ENCODE measurements at places on chromosomes 1 and 21. TPM values are rescaled to one million over a fixed set of nuclear protein-coding genes. Genes with fewer than 3 reads are reported as not detected.

CRP gene
- polyA plus RNA-seq, result not detected

ZNF496 gene
- 32.9 TPM for polyA plus RNA-seq

VHLL gene
- polyA plus RNA-seq, result not detected

DNA sequence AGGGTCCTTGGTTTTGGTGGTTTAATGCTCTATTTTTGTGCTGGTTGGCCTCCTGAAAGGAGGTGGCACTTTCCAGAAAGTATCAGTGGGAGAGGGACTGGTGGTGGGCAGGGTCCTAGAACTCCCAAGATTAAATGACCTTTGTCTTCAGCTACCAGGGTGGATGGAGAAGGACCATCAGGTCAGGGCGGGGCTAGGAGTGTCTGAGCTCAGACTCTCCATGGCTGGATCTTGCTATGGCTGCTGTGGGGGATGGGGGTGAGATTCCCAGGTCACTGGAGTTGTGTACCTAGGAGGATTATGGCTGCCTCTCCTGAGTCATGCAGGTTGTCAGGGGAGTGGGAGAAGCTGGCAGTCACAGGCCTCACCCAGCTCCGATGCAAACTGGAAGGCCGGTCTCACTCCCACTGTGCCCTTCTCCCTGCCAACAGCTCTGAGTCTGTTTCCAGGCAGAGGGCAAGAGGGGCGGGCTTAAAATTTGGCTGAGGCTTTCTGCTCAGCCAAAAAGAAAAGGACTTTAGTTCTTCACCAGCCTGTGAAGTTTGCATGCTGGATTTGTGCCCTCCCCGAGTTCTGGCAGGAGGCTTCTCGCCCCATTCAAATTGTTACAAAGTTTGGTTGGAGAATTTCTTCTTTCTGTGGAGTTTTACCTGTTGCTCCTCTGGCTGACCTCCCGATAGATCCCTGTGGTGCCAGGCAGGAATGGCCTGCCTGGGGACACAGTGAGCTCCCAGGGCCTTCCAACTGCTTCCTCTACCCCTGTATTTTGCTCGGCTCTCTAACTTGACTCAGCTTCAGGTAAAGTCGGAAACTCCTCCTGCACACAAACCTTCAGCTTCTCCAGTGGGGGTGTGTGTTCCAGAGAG is 13.1 kb upstream of the KYAT3 start:
- no peak for DNase-seq

DNA sequence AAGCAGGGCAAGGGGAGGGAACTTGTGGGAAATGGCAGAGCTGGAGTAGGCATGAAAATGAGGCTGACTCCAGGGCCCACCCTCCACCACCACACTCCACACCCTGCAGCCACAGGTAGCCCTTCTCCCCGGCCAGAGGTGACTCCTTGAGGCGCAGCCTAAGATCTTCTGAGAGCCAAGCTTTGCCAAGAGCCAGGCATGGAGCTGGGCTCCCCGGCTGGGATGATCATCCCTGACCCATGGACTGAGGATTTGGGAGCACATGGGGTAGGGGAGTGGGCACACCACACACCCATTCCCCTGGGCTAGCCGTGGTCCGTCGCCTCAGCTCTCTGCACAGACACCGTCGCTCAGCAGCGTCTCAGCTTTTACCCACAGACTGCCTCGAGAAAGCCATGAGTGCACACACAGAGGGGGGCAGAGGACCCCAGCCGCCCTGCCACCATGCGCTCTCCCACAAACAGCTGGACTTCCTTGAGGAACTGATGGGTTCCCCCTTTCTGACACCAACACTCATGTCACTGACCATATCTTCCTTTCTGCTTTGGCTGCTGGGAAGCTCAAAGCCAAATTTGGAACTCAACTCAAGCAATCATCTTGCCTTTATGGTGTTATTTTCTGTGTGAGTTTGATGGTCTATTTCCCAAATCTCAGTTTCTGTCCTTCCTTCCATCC is 123.6 kb upstream of the RUNX3 start:
- DNase-seq, result no peak

DNA sequence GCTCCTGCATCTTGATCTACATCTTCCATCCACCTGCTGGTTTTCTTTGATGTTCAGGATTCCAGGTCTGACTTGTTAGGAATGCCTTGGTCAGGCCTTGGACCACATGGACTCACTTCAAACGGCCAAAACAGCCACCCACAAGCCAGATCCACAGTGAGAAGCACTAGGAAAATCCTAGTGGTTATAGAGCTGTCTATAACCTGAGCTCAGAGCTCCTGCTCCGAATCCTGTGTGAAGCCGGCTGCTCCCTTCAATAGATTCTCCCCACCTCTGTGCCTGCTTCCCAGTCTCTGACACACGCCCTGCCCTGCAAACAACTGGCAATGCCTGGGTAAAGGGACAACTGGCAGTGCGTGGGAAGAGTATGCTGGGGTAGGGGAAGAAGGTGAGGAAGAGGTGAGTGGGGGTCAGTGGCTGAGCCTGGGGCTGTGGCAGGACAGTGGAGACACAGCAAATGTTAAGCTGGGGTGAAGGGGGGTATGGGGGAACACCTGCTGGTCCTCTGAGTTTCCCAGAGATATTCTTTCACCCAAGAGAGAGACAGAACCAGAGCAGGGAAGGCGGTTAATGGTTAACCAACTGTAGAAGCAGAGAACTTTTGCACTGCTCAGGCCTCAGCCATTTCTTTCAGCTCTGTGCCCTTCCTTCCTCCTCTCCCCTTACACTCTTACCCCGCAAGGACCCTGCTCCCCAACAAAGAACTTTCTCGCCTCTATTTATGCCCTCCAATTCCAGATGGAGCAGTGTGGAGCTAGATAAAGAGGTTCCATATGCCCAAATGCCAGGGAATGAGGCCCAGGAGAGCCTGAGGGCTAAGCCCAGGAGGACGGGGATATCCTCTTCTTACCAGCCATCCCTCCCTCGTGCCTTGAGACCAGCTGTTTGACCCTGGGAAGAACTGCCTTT is 4.5 kb downstream of the PLXNA2 start:
- DNase-seq, result no peak

DNA sequence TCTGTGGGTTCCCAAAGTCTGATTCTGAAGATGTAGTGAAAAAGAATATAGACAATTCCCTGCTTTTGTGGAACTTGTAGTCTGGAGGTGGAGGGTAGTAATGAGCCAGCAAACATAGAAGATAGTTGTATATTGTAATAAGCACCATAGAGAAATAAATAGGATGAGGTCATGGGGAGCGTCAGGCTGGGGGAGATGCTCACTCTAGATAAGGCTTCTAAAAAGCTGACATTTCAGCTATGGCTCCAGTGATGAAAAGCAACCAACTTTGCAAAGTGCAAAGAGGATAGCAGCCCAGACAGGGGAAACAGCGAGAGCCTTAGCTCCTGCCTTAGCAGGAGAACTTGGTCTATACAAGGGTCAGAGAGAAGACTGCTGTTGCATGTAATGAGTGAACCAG is 98.0 kb upstream of the RALGPS2 start:
- no peak for DNase-seq

GRCh38 chr1:22910286-22910685 is 62.4 kb downstream of the LACTBL1 start:
- no peak for DNase-seq

DNA sequence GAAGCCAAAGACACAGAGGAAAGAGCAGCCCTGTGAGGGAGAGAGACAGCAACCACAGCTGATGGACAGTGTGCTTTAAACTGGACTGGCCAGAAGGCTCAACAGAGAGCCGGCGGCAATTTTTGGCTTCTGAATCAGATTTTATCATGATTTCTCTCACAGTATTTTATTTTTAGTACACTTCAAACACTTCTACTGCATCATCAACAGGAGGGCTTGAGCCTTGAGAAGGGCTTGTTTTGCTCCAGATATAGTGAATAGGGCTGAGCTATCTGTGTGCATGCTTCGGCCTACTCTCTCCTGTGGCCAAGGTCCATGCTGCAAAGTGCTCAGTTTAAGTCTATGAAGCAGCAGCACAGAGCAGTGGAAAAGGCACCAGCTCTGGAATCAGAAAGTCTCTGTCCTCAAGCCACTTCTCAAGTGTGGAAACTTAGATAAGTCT is 33.3 kb downstream of the ADCY10 start:
- DNase-seq, result no peak

DNA sequence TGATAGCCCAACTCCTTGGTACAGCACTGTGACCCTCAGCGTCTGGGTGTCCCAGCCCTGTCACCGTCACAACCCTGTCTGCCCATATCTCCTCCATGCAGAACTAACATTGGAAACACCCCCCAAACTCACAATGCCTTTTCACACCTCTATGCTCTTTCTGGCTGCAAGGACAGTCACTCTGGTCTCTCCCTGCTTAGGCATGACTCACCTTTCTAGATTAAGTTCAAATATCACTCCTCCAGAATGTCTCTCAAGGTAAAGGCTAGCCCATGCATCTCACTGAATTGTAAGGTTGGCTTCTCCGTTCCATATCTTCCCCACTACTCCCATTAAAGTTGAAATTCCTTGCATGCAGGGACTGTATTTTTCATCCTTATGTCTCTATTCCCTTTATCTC is 17.0 kb upstream of the CAPN8 start:
- DNase-seq, result no peak

DNA sequence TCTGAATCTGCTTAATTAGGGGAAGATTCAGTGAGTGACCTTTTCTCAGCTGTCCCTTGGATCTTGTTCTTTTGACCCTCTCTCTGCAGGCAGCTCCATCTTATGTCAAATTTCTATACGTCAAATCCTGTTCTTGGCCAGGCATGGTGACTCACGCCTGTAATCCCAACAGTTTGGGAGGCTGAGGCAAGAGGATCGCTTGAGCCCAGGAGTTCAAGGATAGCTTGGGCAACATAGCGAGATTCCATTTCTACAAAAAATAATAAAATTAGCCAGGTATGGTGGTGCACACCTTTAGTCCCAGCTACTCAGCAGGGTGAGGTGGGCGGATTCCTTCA is 12.3 kb upstream of the CDC42 start:
- DNase-seq, result no peak

GRCh38 chr1:191870490-191870889 is 287.8 kb upstream of the RGS18 start:
- no peak for DNase-seq

- no peak for DNase-seq
Observed at GRCh38 chr1:19552291-19553010, 67.1 kb upstream of the CAPZB start.

DNA sequence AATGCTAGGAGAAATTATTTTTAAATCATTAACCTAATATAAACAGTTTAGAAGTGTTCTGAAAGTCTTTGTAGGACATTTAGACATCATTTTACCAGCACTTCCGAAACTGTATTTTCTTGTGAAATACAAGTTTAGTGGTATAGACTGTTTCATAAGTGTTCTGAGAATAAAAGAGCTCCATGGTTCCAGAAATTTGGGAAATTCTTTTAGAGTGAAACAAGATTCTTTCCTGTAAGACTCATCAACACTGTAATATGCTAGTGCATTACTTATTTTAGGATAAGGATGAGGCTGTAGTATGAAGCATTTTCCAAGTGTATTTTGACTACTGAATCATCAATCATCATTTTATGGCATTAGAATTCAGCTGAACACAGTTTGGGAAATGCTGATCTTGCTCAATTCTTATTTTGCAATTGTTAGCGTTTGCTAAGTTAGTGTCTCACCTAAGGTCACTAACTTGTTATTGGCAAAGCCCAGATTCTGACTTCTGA is 73.4 kb downstream of the CEP350 start:
- no peak for DNase-seq

DNA sequence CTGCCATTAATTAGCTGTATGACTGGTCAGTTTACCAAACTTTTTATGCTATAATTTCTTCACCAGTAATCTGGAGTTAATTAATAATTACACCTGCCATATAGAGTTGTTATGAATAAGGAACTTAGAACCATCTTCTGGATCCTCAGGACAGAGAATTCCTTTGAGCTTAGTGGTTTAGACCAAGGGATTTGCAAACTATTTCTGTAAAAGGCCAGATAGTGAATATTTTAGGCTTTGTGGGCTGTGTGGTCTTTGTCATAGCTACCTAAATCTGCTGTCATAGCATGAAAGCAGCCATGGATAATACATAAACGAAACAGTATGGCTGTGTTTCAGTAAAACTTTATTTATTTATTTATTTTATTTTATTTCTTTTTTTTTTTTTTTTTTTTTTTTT is 9.0 kb downstream of the TIMM17A start:
- DNase-seq, result no peak

GRCh38 chr1:6923416-6923815 is 138.2 kb downstream of the CAMTA1 start:
- DNase-seq, result no peak

Data from forelimb muscle (tissue), 1 donor.